ENCODE measurements at places on chromosomes 16 and 17.

GRCh38 chr17:31696184-31696602, 162.9 kb downstream of the COPRS start:
- DNase-seq, result no peak

DNA sequence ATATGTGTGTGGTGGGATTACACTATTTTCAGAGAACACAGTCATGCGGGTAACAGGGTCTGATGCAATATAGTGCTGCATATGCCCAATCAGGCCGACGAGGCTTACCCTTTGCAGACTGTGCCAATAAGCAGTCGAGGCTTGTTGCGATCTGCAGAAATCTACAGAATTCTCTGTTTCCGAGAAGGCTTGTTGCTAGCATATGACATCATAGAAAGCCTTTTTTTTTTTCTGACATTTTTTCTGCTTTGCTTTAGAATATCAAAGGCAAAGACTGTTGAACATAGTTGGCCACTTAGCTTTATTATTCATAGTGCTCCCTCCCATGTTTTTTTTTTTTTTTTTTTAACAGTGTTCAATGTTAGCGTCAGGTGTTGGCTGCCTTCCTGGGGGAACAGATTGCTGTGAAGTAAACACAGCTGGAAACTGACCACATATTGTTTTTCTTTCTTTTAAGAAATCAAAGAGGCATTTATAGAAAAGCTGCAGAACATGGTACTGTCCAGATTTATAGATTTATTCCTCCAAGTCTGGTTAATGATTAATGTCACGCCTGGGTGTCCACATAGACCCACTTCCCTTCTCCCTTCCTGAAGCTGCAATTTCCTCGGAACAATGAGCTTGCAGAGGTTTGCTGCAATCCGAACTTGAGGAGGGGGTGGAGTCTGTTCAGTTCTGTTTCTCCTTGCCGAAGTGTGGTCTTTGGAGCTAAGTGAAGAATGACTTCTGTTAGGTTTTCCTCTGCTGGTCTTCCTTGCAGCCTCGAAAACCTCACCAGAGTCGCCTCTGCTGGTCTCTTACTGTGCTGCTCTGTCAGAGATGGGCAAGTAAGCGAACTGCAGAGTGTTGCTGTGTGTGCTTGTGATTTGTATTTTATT, 87.3 kb downstream of the MAP2K6 start:
- no peak for DNase-seq

GRCh38 chr17:44267818-44268490, at the start of gene SLC4A1:
Gene SLC4A1 (minus strand): TSS chr17:44268135. CDS start chr17:44262866, 5,269 bp downstream.
- DNase-seq, result peak; percentile 12

DNA sequence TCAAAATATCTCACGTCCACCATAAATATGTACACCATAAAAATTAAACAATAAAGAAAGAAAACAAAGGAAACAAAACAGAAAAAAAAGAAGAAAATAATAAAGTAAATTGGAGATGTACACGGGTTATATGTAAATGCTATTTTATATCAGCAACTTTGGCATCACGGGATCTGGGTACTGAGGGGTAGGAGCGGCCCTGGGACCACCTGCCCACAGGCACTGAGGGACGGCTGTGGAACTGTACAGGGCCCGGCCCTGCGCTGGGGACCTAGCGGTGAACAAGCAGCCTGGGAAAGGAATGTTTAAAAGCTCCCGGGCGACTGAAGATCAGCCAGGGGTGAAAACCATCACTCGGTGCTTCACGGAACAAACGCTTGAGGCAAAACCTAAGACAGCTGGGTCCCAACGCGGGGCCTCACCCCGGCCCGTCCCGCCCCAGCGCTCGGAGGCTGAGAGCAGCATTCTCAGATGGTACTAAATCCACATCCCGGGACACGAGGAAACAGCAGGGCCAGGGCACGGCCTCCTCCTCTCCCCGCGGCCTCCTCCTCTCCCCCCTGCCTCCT, 31.2 kb downstream of the NXN start:
- no peak for DNase-seq

- DNase-seq, result no peak
Observed at GRCh38 chr17:4540687-4541327, 14.4 kb downstream of the MYBBP1A start.

GRCh38 chr16:26905336-26905735, 161.4 kb upstream of the C16orf82 start:
- DNase-seq, result no peak

GRCh38 chr17:70369391-70369790, 200.1 kb downstream of the KCNJ2 start:
- DNase-seq, result no peak

- DNase-seq, result peak; percentile 5
Observed at GRCh38 chr16:73878611-73879010, 418.0 kb upstream of the PSMD7 start.

- DNase-seq, result no peak
Observed at GRCh38 chr16:49461517-49461951, 87.9 kb downstream of the C16orf78 start.

DNA sequence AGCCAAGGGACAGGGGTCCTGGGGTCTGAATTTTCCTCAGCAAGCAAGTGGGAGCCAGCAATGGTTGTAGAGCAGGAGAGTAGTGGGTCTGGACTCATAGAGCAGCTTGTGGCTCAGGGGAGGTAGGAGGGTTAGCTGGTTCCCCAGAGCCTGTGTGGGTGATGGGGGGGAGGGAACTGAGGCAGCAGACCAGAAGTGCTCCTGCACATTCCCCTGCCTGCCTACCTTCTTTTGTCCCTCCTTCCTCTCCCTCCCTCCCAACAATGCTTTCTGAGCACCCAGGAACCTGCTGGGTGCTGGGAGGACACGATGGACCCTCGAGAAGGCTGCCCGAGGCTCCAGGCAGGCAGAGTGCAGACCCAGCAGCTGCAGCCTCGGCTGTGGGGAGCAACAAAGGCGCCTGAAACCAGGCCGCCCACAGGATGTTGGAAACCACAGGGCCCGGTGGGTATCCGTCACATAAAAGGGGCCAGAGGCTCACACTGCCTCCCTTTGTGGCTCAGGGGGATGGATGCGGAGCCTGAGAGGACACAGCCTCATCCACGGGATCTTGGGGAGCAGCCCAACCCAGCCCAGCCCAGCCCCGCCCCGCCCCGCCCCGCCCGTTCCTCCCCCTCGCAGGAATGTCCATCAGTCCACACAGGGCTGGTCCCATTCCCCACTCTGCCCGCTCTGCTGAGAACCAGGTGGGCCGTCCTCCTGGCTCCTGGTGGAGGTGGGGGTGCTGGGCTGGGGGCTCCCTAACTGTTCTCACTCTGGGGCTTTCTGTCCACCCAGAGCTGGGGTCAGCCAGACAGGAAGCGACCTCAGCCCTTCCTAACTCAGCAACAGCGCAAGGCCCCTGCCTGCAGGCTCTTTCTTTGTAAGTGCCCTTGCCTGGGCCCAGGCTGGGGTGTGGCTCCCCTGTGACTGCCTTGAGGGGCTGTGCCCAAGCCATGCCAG, 1.7 kb upstream of the NLRC3 start:
- DNase-seq, result peak; percentile 81

DNA sequence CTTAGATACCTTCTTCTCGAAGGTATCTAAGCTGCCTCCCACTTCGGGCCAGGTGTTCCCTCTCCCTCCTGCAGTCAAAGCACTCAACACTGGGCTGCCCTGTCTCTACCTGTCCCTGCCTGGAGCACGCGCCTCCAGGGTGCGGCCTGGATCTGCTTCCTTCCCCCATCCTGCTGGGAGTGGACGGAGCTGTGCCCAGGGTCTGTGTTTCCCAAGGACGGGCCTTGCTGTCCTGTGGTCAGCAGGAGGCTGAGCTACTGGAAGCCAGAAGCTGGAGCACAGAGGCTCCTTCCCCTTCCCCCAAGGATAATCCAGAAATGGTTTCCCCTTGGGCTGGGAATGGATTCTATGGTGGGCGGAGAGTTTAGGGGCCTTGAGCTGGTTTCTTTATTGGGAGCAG, 16.7 kb downstream of the LLGL2 start:
- no peak for DNase-seq

DNA sequence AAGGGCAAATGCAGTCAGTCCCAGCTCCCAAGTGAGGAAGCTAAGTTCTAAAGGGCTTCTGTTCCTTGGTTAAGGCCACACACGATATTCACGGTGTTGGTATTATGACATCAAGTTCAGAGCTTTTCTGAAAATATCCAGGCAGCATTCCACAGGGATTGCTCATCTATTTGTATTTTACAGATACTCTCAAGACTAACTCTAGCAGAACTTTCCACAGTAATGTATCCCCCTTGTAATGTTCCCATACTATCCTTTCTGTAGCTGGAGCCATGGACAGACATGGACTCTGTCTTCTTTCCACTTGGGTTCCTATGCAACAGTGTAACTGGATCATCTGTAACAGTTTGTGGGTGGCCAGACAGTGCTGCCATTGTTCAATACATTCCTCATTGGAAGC, 13.5 kb downstream of the SDR42E1 start:
- no peak for DNase-seq

- DNase-seq, result no peak
Observed at GRCh38 chr17:62704381-62704971, 77.0 kb downstream of the MRC2 start.

GRCh38 chr17:41717408-41718286, 5.5 kb downstream of the GAST start:
- DNase-seq, result no peak

GRCh38 chr16:867421-868385, 67.2 kb upstream of the GNG13 start:
- DNase-seq, result no peak

- DNase-seq, result no peak
Observed at GRCh38 chr16:8819411-8820034, 21.9 kb downstream of the PMM2 start.

- no peak for DNase-seq
Observed at GRCh38 chr16:87185308-87185707, 131.9 kb downstream of the C16orf95 start.

DNA sequence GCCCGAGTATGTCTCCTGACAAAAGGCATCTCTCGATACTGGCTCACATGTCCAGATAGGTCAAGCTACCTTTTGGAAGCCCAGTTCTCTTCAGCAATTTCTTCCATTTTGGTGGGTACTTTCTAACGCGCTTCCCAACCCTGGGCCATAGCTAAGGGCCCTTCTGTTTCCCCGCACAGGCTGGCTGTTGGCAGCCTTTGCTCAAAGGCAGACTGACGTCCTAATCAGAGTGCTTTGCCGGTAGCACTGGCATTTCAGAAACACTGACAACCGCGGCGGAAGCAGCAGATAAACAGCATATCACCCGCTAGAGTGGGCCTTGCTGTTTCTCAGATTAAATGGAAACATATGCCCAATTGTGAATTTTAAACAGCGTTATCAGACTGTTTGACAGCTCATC, 49.3 kb upstream of the MPHOSPH6 start:
- no peak for DNase-seq

- DNase-seq, result no peak
Observed at GRCh38 chr16:16137110-16137509, 86.2 kb downstream of the ABCC6 start.

GRCh38 chr16:10385725-10386516, at the start of gene ATF7IP2:
Gene ATF7IP2 (plus strand): TSS chr16:10386061. CDS start chr16:10430621, 44,560 bp downstream.
- peak; percentile 84 for DNase-seq

- no peak for DNase-seq
Observed at GRCh38 chr17:68804777-68805520, 150.2 kb downstream of the ABCA8 start.

- no peak for DNase-seq
Observed at GRCh38 chr17:38719943-38720641, 10.0 kb upstream of the CISD3 start.

DNA sequence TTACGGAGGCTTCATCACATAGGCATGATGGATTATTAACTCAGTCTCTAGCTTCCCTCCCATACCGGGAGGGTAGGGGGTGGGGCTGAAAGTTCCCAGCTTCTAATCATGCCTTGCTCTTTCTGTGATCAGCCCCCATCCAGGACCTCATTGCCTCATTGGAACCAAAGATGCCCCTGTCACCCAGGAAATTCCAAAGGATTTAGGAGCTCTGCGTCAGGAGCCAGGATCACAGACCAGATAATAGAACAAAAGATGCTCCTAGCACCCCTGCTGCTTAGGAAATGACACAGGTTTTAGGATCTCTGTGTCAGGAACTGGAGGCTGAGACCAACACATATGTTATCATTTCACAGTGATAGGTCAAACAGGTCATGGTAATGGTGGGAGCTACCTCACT, 9.7 kb downstream of the USB1 start:
- DNase-seq, result no peak

DNA sequence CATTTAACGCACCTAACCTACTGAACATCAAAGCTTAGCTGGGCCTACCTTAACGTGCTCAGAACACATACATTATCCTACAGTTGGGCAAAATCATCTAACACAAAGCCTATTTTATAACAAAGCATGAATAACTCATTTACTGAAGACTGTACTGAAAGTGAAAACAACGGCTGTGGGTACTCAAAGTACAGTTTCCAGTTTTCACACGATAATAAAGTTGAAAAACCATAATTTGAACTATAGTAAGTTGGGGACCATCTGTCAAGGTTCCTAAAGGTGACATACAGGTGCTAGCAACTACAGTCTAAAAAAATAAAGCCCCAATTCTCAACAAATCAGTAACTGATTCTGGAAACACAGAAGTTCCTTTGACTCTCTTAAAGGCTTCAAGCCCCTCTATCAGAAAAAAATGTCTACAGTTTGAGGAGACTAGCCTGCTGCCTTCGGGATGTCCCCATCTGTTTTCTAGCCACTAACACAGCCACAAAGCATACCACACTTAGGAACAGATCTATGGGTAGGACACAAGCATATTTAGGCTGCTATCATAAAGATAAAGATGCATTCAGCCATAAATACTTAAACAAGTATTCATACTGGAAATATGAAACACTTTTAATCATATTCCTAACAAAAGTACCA, 71.3 kb downstream of the KANSL1 start:
- peak; percentile 30 for DNase-seq

DNA sequence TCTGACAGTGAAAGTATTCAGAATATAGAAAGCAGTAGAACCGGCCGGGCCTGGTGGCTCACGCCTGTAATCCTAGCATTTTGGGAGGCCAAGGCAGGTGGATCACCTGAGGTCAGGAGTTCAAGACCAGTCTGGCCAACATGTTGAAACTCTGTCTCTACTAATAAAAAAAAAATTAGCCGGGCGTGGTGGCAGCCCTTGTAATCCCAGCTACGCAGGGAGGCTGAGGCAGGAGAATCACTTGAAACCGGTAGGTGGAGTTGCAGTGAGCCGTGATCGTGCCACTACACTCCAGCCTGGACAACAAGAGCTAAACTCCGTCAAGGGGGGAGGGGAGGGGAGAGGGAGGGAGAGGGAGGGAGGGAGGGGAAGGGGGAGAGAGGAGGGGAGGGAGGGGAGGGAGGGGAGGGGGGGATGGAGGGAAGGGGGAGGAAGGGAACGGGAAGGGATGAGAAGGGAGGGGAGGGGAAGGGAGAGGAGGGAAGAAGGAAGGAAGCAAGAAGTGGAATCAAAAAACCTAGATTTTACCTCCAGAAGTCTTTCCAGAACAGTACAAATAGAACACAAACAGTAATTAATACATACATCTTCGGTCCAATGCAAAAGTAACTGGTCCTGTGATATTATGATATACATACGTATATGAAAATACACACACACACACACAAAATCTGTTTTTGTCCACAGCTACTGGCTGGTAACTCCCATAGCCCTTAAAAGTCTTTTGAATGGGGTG, 10.9 kb upstream of the NT5C start:
- DNase-seq, result no peak
